ENCODE measurements at places on chromosomes 3 and 15. TPM values are rescaled to one million over a fixed set of nuclear protein-coding genes. Genes with fewer than 3 reads are reported as not detected.

- no peak for DNase-seq
These were observed 15.9 kb upstream of the SMAD3 start for GRCh38 chr15:67049351-67050044.

FAM81A gene
- polyA plus RNA-seq = 0.63 TPM

- no peak for DNase-seq
These were observed 245.5 kb upstream of the MDFIC2 start for GRCh38 chr3:70557976-70558375.

DNA sequence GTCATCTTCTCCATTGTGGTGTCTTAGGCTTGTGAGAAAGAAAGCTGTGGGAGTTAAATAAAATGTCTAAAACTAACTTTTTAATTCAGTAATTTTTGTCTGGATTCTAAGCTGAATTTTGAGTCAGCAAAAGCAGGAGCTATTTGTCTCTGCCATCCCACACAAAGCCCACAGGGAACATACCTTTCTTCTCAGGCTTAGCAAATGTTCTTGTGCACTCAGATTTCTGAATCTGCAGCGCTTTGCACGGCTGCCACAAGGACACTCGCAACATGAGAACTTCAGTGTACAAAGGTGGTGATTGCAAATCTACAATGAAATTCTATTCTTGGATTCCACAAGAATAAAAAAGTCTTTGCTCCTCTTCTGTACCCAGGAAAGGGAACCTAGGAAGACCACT is 88.2 kb upstream of the RNF7 start:
- DNase-seq = no peak

- no peak for DNase-seq
These were observed 337.2 kb upstream of the DNAJC19 start for GRCh38 chr3:181326637-181327223.

DNA sequence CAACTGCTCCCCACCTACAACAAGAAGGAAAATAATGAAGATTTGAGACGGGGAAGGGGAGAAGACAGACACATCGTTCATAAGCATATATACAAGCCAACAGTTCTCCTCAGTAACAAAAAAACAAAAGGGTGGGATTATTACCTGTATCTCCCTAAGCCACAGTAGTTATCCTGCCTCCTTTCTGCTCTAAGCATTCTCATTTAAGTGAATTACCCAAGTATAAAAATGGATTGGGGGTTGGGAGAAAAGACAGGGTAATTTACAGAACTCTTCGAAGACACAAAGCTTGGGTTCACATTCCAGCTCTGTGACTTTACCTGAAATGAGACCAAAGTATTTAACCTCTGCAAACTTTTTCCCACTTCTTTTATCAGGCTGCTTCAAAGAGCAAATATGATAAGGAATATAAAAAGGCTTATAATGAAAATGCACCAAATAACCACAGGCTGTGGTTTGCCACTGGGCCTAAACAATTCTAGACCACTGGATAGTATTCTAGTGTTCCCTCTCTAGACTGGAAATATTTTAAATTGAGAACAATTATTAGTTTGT is 64.4 kb downstream of the UACA start:
- DNase-seq = no peak

ADGRG7 gene
- polyA plus RNA-seq = not detected
